ENCODE measurements at places on chromosomes 13 and 19.

DNA sequence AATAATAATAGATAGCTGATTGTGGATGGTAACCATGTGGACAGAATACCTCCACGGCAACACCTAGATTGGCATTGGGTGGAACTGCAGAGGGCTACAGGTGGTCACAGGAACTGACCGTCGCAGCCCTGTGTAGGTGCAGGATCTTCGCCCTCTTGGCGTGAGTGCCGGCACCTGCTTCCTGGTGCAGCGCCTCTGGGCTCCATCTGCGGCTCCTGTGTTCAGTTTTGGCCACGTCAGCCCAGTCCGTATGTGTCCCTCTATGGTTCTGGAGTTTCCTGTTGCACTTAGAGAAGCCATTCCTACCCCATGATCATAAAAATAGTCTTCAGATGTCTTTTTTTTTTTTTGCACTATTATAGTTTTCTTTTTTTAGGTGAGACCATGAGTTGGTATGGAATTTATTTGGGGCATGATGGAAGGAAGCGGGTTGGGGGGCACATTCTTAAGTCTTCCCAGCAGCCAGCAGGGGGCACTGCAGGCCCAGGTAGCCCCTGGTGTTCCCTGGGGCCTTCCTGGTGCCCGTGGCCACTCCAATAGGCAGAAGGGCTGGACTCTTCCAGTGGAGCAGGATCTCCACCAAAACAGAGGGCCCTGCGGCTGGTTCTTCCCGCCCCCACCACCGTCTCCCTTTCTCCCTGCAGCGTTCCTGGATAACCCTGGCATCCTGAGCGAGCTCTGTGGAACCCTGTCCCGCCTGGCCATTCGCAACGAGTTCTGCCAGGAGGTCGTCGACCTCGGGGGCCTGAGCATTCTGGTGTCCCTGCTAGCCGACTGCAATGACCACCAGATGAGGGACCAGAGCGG lies 10.1 kb upstream of the SLC25A42 start:
- DNase-seq, result peak; percentile 81

- DNase-seq, result no peak
Measured at GRCh38 chr19:42532891-42533290, 4.6 kb upstream of the CEACAM1 start.

GRCh38 chr19:40090241-40091204 lies at the start of gene ZNF780A:
Gene ZNF780A (minus strand): TSS chr19:40090943. CDS start chr19:40084753, 6,190 bp downstream.
- DNase-seq, result peak; percentile 79

- no peak for DNase-seq
Measured at GRCh38 chr19:1981253-1981652, 34.3 kb downstream of the BTBD2 start.

- DNase-seq, result no peak
Measured at GRCh38 chr13:98526182-98526512, 50.8 kb downstream of the STK24 start.

- DNase-seq, result no peak
Measured at GRCh38 chr13:39597838-39598237, 5.2 kb downstream of the LHFPL6 start.

GRCh38 chr13:54884682-54885081 lies 1856.1 kb downstream of the OLFM4 start:
- no peak for DNase-seq

- peak; percentile 76 for DNase-seq
Measured at GRCh38 chr19:18349524-18350128, 9.2 kb downstream of the PGPEP1 start.

GRCh38 chr13:99800011-99800410 lies 171.6 kb downstream of the ZIC5 start:
- no peak for DNase-seq

DNA sequence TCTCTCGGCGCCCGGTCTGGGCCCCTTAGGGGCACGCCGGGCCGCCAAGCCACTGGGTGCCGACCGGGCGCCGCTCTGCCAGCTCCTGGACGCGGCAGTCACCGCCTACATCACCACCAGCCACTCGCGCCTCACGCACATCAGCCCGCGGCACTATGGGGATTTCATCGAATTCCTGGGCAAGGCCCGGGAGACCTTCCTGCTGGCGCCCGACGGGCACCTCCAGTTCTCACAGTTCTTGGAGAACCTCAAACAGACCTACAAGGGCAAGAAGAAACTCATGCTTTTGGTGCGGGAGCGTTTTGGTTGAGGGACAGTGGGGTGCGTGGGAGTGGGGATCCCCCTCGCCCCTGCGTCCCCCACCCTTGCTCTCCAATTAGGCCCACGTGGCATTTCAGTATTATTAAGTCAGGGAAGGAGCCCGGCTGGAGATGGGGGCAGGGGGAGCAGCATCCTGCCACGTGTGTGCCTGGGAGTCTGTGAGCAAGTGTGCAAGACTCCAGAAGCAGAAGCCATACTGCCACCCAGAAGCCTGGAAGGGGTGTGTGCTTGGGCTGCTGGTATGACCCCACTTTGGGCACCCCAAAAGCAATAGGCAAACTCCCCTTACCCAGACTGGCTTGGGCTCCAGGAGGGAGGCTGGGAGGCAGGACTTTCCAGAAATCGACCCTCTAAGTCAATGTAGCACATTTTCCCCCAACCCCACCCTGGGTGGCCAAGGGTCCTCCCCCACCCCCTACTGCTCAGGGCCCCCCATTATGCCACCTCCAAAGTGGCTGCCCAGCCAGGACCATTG lies 35.7 kb downstream of the ZSWIM4 start:
- no peak for DNase-seq

DNA sequence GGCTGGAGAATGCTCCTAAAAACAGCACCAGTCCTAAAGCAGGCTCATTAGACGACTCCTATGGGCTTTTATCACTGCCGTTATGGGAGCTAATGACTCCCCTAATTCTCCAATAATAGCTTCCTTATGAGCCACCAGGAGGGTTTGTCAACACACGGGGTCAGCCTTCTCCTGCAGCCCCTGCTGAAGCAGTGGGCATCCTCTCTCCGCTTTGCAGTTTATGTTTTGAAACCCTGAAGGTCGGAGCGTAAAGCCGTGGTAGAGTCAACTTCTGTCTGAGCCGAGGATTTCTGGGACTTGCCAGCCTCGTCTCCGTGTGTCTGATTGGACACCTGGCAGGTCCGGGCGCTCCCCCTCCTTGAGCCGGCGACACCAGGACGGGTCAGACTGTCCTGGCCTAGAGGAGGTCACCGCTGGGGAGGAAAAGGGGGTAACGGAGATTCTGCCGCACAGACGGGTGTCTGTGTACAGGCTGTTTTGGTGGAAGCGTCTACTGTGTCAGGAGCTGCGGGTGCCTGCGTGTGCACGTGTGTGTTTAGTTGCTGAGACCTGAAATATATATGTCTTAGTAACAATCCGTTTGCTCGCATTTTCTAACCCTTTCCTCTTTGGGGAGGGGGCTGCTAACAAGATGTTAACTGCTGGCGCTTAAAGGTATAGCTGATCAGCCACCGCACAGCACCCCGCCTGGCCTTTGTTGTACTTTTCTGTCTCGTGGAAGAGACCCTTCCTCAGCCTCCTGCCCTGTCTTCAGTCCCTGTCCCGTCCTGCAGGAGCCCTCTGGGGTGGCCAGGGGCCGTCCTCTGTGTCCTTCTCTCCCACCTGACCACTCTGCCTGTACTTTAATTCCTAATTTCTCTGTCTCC lies 1.9 kb downstream of the KDM4B start:
- DNase-seq, result peak; percentile 30

DNA sequence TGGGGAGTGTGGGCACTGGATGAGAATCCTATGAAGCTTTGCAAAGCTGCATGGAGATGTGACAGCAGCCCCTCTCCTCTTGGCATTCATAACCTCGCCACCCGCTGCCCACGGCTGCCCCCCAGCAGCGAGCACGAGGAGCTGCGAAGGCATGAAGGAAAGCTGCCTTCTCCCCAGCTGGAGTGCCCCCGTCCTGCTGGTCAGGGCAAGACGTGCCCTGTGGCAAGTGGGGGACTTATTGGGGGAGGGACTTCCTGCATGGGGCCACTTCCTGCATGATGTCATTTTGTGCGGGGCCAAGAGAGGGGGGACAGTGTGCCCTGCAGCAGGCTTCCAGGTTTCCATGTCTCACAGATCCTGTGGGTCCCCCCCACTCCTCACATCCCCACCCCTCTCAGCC lies 85.9 kb downstream of the TSHZ3 start:
- no peak for DNase-seq

DNA sequence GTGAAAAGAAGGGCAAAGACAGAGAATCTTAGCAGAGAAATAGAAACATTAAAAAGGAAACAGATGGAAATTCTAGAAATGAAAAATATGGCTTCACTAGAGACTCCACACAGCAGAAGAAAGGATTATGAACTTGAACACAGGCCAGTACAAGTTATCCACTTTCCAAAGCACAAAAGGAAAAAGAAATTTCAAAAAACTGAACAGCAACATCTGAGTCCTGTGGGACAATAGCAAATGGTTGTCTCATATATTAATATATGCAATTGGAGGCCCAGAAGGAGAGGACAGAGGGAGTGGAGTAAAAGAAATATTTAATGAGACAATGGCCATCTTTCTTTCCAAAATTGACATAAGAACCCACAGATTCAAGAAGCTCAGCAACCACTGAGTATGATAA lies 141.7 kb upstream of the GJB6 start:
- DNase-seq, result no peak

DNA sequence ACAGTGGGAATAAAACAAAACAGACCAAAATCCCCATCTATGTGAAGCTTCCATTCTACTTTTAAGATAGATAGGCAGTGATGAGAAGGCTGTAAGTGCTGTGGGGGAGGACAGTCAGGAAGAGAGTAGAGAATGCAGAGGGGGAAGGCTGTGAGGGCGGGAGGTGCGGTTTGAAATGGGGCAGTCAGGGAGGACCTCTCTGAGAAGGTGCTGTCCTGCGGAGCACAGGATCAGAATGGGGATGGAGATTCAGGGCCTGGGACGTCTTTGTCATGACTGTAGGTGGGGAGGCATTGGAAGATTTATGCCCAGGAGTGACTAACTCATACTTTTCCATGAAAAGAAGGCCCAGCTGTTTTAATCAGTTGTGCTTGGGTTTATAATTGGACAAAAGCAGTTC lies 3.9 kb upstream of the GPR183 start:
- DNase-seq, result no peak

GRCh38 chr13:45511310-45512097 lies 46.8 kb downstream of the COG3 start:
- DNase-seq, result peak; percentile 65

DNA sequence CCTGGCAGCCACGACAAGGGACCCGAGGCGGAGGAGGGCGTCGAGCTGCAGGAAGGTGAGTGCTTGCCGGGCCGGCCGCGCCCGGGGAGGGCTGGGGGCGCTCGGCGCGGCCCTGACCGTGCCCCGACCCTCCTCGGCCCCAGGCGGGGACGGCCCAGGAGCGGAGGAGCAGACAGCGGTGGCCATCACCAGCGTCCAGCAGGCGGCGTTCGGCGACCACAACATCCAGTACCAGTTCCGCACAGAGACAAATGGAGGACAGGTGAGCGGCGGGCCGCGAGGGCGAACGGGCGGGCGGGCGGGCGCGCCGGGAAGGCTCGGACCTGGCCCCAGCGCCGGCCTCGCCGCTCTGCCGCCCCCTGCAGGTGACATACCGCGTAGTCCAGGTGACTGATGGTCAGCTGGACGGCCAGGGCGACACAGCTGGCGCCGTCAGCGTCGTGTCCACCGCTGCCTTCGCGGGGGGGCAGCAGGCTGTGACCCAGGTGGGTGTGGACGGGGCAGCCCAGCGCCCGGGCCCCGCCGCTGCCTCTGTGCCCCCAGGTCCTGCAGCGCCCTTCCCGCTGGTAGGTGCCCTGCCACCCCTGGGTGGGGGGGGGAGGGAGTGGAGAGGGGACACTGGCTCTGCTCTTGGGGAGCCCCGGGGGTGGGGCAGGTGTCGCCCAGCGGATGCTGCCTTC lies 816 bp downstream of the USF2 start:
- DNase-seq, result peak; percentile 90

- DNase-seq, result no peak
Measured at GRCh38 chr13:21762512-21762911, 91.6 kb downstream of the FGF9 start.

GRCh38 chr13:46668931-46669525 lies 116.1 kb downstream of the LRCH1 start:
- no peak for DNase-seq

DNA sequence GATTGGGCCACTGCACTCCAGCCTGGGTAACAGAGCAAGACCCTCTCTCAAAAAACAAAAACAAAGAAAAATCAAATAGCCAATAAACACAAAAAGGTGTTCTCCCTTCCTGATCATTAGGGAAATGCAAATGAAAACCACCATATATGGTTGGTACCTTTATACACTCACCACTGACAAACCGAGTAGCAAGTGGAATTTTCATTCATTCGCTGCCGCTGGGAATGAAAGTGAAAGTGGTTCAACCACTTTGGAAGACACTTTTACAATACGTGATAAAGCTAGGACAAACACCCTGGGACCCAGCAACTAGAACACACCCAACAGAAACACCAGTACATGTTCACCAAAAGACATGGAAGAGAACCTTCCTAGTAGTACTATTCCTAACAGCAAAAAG lies 21.0 kb downstream of the GRIK5 start:
- DNase-seq, result no peak

DNA sequence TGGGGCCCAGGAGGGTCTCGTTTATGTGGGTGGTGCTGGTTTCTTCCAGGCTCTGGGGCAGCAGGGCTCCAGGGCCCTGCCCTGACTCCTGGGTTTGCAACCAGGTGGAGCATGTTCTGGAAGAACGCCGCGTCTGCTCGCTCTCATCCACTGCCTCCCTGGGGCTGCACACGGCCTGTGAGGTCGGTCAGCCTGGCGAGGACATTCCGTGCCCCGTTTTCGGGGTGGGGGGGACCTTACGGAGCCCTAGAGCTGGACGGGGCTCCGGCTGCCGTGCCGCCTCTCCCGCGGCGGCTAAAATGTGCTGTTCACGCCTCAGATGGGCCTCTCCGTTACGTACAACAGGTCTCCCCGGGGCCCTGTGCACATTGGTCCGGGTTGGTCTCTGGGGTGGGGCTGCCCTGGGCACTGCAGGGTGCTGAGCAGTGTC lies 3.3 kb downstream of the GNA11 start:
- DNase-seq, result no peak

DNA sequence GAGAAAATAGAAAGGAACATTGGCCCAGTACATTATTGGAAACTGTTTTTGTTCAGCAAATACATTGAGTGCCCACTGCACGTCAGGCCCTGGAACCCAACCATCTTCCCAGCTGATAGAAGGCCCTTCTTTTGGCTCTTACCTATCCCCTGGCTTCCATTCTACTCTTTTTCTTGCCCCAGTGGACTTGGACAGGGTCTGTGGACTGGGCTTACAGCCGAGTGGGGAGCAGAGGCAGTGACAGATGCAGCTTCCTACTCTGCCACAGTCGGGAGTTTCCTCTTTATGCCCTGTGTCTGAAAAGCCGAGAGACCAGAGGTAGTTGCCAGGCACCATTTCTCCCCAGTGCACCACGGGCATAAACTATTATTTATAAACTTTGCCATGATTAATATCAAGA lies 70.4 kb downstream of the ARHGAP35 start:
- no peak for DNase-seq

DNA sequence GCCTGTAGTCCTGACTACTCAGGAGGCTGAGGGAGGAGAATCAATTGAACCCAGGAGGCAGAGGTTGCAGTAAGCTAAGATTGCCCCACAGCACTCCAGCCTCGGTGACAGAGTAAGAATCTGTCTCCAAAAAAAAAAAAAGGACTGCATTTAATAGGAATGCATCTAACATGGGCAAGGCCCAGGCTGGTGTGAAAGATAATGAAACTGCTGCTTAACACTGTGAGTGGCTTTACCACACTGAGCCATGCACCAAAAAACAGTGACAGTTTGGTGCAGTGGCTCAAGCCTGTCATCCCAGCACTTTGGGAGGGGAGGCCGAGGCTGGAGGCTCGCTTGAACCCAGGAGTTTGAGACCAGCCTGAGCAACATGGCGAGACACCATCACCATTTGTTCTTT lies 8.6 kb downstream of the GTF2F1 start:
- no peak for DNase-seq

- DNase-seq, result peak; percentile 34
Measured at GRCh38 chr19:44072543-44073401, 813 bp downstream of the ZNF284 start.

All from GM13976 (cell line).